ENCODE measurements at places on chromosomes 5 and 9.

DNA sequence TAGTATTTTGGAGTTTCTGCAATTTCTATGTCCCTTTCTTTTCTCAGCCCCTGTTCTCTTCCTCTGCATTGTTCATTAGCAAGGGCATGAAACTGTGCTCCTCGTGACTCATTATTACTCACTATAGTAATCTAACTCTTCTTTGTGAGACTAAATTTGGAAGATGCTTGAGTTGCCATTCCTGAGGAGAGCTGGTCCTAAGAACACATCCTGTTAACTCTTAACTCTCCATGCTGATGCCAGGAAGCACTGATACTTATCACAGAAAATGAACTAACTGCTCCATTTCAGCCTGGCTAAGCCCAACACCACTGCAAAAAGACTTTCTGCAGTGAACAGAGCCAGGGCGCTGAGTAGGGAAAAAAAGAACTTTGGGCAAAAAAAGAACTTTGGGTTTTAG, 10.6 kb upstream of the CSNK1A1 start:
- DNase-seq, result peak; percentile 84

- DNase-seq, result peak; percentile 85
Measured at GRCh38 chr5:10590226-10590999, 26.5 kb downstream of the ANKRD33B start.

GRCh38 chr9:127033061-127033460, 89.4 kb downstream of the ANGPTL2 start:
- no peak for DNase-seq

- no peak for DNase-seq
Measured at GRCh38 chr5:120509053-120509452, 45.0 kb downstream of the PRR16 start.

- DNase-seq, result no peak
Measured at GRCh38 chr5:68647743-68648142, 432.2 kb downstream of the PIK3R1 start.

- no peak for DNase-seq
Measured at GRCh38 chr5:141431286-141431685, 979 bp downstream of the PCDHGA12 start.

GRCh38 chr9:121813519-121814210, 162.2 kb downstream of the DAB2IP start:
- DNase-seq, result no peak

DNA sequence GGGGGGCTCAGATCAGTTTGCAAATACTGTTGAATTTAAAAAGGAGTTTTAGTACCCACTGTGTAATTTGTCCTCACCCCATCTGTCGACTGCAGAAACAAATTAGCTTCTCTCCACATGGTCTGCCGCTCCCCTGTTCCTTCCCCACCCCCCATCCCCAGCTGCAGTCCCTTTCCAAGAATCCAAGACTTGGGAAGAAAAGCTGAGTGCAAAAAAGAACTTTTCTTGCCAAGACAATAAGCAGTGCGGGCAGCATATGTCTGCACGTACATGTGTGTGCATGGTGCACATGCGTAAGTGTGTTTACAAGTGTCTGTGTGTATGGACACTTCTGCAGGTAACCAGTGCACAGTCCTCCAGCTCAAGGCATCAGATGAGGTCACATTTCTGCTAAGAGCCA, 125.7 kb upstream of the SMIM23 start:
- no peak for DNase-seq

DNA sequence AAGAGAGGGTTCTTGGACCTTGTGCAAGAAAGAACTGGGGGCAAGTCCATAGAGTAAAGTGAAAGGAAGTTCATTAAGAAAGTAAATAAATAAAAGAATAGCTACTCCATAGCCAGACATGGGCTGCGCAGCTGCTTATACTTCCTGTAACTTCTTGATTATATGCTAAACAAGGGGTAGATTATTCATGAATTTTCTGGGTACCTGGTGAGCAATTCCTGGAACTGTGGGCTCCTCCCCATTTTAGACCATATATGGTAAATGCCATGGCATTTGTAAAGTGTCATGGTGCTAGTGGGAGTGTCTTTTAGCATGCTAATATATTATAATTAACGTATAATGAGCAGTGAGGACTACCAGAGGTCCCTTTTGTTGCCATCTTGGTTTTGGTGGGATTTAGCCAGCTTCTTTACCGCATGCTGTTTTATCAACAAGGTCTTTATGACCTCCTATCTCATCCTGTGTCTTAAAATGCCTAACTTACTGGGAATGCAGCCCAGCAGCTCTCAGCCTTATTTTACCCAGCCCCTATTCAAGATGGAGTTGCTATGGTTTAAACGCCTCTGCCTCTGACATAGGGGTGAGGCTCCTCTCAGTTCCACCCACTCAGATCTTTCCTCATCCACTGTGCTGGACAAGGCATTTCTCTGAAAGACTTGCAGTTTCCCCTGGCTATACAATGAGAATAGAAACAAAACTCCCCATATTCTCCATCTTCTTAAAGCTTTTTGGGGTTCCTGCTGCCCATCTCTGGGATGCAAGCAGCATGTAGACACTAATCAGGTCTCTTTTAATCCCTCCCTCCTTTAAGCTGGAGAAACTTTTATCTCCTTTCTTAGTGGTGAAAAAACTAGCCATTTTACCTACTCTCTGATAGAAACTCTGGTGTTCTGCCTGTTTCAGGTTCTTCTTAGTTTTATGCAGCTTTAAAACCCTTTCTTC, 91.2 kb downstream of the ARRDC3 start:
- DNase-seq, result no peak

GRCh38 chr5:178589180-178590140, 733 bp downstream of the COL23A1 start:
- no peak for DNase-seq

GRCh38 chr9:17757816-17758215, 178.9 kb downstream of the SH3GL2 start:
- no peak for DNase-seq

GRCh38 chr5:15500325-15501001, 483 bp downstream of the FBXL7 start:
- peak; percentile 50 for DNase-seq

DNA sequence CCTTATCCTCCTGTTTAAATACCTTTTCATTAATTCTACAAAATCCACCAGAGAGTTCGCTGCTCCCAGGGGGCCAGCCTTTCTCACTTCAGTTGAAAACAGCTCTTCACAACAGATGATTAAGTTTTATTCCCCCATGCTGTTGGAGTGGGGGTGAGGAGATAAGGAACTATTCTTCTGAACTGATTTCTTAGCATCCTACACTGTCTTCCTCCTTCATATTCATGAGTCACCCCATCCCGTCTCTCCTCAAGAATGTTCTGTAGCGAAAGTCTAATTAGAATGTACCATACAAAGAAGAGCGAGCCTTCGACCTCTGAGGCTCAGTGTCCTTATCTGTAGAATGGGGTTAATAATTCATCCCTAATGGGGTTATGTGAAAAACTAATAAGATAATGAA, 138.0 kb downstream of the PIK3R1 start:
- DNase-seq, result no peak

DNA sequence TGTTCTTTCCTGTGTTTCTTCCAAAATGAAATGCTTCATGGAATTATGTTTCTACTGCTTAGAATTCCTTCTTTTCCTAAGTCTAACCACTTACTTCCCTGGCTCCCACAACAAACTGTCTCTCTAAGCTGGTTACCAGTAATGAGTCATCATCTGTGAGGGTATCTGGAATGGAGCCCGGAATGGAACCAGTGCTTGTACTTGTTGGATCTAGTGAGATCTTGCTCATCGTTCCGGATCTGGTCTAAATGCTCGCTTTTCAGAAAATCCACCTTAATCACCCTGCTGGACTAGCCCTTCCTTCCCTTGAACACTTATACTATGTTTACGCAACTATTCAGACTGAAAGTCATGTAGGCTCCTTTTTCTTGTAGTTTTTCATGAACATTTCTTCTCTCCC, 184.8 kb downstream of the PBX3 start:
- peak; percentile 61 for DNase-seq

Data from HTR-8/SVneo (cell line).